ENCODE measurements at places on chromosomes 2 and 18.

- DNase-seq = no peak
Measured at GRCh38 chr2:175030380-175031271, 25.4 kb upstream of the CHN1 start.

DNA sequence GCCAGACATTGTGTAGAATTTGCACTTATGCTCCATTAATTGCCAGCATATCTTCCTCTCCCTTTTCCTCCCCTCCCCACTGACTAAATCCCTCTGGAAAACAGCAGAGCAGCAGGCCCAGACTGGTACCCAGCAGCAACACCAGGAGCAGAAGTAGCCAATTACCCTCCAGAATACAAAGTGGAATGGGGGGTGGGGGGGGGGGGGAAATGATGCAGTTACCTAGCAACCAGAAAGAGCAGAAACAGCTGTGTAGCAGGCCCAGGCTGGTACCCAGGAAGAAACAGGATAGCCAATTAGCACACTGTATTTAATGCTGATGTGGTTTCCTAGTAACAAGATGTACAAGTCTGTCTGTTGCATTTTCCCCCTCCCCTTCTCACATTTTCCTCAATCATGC, 52.3 kb downstream of the KLF7 start:
- DNase-seq = no peak

DNA sequence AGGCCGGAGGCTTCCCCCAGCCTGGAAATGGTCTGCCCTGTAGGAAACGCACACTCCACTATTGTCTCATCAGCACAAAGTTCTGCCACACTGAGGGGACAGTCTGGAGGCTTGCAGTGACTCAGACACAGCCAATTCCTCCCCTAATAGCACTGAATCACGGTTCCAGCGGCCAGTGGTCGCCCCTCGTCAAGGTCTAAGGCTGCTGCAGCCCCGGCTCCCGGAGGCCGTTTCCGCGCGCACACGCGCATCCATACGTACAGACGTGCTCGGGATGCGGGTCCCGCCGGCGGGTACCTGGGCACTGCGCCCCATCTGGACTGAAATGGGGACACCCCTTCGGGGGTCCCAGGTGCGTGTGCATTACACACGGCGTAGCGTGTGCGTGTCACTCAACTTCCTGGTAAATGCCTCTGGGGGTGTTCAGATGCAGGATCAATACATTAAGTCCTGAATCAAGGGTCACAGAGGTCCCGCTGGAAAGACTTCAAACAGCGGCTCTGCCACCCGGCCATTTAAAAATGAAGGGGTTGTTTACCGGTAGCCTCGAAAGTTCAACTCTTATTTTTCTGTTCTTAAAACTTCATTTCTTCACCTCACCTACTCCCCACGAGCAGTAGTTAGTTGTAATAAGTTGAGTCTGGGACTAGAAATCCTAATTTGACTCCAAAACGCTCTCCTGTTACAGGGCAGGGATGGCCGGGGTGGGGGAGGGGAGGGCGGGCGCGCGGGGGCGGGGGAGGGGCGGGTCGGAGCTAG, 572 bp upstream of the ZNF516 start:
- no peak for DNase-seq

GRCh38 chr2:263774-264492, at the start of gene SH3YL1:
Gene SH3YL1 (minus strand): TSS chr2:264032. CDS start chr2:263984, 48 bp downstream.
- peak; percentile 31 for DNase-seq

DNA sequence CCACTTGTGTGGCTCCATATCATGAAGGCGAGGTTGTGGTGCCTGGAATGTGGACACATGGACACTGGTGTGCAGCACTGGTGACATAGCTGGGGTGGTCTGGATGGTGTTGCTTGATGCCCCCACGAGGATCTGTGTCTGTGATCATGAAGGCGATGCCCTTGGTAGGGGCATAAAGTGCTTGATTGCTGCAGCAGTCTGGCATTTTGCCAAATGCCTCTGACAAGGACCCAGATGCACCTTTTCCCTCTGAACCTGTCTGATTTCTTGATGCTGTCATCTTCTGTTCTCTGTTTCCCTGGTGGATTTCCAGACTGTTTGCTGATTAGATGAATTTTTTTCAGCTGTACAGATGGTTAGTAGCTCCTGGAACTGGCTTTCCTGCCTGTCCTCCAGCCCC, 752.0 kb upstream of the HS6ST1 start:
- DNase-seq = no peak

DNA sequence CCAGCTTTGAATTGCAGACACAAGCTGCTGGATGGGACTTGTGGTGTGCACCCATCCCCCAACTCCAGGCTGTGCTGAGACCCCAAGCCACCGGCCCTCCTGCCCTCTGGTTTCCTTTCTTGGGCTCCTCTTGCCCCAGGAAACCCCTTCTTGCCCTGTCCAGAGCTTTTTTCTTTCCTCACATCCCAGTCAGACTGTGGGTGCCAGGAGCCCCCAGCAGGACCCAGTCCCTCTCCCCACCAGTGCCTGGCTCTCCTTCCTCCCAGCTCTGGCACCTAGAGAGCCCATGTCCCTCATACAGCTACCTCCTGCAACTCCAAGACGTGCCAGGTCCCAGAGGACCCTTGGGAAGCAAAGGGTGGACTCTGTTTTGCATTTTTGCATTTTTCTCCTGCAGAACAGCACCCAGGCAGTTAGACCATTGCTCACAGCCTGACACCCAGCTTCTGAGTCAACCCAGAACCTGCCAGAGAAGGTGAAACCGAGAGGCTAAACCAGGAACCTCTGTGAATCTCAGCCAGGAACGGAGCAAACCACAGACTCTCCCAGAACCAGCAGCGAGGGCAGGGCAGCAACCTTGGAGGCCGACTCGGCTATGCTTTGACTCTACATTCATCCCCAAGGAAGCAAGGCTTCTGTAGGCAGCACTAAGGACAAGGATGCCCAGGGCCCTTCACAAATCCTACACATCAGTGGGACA, 221.1 kb downstream of the ANAPC1 start:
- DNase-seq = peak; percentile 43

DNA sequence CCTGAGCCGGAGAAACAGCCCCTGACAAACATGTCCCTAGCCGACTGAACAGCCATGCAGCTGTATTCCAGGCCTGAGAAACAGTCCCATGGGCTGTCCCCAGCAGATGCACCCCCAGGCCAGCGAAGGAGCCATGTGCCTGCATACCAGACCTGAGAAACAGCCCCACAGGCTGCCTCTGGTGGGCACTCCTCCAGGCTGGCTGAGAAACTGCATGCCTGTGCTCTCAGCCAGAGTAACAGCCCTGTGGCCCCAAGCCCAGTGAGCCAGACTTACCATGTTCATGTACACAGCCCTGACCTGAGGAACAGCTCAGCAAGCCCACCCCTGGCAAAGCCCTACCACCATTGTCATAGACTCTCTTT, 24.8 kb downstream of the BOLL start:
- DNase-seq = no peak

DNA sequence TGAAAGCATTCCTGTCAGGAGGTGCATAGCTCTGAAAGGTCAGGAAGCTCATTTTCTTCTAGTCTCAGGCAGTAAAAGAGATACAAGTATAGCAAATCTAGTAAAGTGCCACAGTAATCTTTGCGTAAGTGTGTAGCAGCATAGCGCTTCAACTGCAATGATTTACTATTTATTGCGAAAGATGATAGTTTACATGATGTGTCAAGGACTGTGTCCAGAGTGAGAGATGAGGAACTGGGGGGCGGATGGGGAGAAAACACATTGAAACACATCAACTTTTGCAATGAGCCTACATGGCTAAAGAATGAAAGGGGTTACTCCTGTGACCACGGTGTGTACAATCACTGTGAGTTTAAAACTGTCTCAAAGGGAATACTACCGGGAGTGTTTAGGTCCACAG, 644.4 kb downstream of the GALR1 start:
- no peak for DNase-seq

GRCh38 chr2:218925434-218925833, 34.0 kb upstream of the CDK5R2 start:
- DNase-seq = no peak

GRCh38 chr2:18795906-18796305, 206.5 kb upstream of the NT5C1B start:
- DNase-seq = no peak

DNA sequence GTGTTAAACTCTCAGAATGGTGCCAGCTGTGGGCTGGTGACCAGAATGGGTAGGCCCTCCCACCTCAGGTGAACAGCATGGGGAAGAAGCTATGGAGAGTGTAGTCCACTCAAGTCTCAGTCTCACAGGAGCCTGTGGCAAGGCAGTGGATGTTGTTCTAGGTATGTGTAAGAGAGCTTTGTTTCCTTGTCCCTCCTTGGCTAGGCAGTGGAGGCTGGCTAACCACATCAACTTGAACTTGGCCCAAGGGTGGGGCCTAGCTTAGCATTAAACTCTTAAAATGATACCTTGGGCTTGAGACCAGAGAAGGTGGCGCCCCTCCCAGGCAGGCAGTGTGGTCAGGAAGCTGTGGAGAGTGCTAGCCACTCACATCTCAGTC, 53.2 kb upstream of the SLC4A10 start:
- no peak for DNase-seq

DNA sequence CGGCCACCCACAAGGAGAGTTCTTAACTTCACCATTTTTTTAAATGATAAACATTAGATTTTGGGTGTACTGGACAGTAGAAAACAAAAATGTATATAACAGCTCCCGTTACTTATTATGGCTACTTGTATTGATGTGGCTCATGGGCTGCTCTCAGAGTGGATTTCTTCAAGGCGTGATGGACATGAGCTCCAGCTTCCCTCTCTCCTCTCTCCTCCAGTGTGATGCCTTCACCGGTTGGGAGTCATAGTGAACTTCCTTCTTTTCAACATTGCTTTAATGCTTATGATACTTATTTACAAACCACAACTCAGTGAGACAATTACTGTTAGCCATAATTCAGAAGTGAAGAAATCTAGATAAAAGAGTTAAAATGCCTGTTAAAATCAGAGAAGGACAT, 515.2 kb downstream of the RNF144A start:
- no peak for DNase-seq

- no peak for DNase-seq
Measured at GRCh38 chr2:48399828-48400552, 130.0 kb upstream of the STON1 start.

GRCh38 chr2:240986787-240987411, 11.5 kb upstream of the SNED1 start:
- no peak for DNase-seq

GRCh38 chr2:42905341-42906110, 113.1 kb upstream of the HAAO start:
- no peak for DNase-seq

- DNase-seq = no peak
Measured at GRCh38 chr18:44898498-44898897, 217.8 kb downstream of the SETBP1 start.

- DNase-seq = no peak
Measured at GRCh38 chr2:219358170-219359075, 25.9 kb upstream of the RESP18 start.

- no peak for DNase-seq
Measured at GRCh38 chr2:9984871-9985480, 33.5 kb downstream of the GRHL1 start.

DNA sequence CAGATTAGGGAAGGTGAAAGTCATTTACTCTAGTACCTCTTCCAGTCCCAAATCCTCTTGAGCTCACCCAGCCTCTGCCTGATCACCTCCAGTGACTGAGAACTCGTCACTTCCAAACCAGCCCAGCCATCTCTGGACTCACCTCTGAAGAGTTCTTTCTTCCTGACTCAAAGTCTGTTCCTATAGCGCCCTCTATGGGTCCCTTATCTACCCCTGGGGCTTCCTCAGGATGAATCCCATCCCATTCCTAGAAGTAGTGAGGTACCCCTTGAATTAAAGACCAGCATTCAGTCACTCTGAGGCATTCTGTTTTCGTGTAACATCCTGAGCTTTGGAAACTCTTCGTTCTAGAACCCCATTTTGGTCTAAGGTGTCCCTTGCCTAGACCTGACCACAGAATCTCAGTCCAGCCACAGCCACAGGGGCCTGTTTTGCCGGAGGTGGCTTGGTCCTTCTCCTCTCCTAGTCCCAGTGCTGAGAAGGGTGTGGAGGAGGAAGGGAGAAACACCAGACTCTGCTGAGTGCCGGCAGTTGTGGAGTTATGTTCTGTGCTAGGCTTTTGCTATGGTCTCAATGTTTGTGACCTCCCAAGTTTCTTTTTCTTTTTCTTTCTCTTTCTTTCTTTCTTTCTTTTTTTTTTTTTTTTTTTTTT, 32.7 kb downstream of the SIX3 start:
- DNase-seq = no peak

GRCh38 chr2:221309892-221310583, 262.1 kb downstream of the EPHA4 start:
- DNase-seq = no peak

- DNase-seq = no peak
Measured at GRCh38 chr18:45171679-45172191, 443.5 kb upstream of the SLC14A2 start.

- peak; percentile 11 for DNase-seq
Measured at GRCh38 chr2:226215902-226216503, 583.6 kb downstream of the IRS1 start.

DNA sequence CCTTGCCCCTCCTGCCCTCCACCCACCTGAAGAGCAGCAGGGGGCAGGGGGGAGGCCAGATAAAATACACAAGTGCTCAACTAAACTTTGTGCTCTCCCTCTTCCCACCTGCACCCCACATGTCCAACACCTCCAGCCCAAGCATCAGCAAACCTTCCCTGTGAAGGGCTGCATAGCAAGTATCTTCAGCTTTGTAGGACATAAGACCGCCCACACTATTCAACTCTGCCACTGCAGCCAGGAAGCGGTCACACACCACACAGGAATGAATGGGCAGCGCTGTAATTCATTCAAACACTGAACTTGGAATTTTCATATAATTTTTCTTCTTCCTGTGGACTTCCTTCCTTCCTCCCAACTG, 27.5 kb downstream of the TFCP2L1 start:
- DNase-seq = no peak

GRCh38 chr2:38224821-38225437, 149.0 kb upstream of the CYP1B1 start:
- DNase-seq = no peak

GRCh38 chr2:232477751-232478510, 9.7 kb downstream of the ECEL1 start:
- no peak for DNase-seq

DNA sequence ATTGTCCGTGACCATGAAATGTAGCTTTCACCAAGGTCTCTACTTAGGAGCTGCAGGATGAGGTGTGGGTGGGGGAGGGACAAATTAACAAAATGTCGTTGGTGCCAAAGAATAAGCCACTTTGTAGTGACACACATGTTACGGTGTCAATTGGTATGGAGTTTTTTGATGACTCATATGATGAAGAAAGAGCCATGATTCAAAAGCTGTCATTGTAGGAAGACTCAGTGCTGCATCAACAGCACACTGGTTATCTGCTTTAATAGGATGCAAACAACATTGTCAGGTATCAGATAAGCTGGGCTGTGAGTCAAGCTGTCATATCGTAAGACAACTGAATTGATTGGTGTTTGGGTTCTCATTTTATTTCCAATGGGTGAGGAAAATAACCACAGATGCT, 36.6 kb upstream of the BOD1L2 start:
- no peak for DNase-seq

DNA sequence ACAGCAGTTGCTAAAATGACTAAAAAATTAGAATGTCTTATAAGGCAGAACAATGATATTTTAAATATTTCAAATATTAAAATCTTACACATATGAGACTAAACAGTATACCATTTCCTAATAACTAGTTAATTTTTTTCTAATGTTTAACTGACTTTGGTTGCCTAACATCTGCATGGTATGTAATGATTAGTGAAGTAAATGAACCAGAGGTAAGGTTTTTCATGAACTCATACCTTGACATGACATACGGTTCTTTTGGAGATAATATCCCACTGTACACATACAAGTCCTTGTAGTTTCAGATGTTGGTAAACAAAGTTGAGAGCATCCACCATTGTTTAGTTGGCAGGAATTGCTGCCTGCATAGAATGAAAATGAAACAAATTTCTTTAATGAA, 1360.2 kb downstream of the LRP1B start:
- no peak for DNase-seq

GRCh38 chr2:45812011-45812500, 160.6 kb downstream of the PRKCE start:
- no peak for DNase-seq

Data from stimulated activated CD8-positive, alpha-beta memory T cell treated with anti-CD3 and anti-CD28 coated beads, Interleukin-15, amount 100 ng/mL, for 48 hours (primary cell).